GM04504 (cell line): ENCODE measurements at places on chromosomes 2 and 18.

GRCh38 chr2:61770746-61771145 is 83.1 kb downstream of the FAM161A start:
- DNase-seq: no peak

DNA sequence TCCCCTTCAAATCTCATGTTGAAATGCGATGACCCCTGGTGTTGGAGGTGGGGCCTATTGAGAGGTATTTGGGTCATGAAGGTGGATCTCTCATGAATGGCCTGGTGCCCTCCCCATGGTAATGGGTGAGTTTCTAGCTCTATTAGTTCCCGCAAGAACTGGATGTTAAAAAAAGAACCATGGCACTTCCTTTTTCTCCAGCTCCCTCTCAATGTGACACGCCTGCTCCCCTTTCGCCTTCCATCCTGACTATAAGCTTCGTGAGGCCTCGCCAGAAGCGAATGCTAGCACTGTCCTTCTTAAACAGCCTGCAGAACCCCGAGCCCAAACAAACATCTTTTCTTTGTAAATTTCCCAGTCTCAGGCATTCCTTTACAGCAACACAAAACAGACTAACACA is 303.2 kb upstream of the REV1 start:
- DNase-seq: no peak

DNA sequence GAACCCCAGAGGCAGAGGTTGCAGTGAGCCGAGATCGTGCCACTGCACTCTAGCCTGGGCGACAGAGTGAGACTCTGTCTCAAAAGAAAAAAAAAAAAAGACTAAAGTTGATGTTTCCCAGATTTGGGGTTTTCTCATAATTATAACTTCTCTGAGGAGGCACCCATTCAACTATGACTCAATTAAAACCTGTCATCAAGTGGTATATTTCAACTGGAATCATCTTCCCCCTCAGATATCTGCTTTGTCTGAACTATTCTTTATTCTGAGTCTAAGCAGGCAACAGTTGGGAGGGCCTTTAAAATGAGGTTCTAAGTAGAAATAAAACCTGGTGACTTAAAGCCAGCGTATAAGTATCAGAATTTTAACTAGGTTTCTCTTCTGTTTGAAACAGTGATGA is 88.5 kb downstream of the PTRHD1 start:
- no peak for DNase-seq

DNA sequence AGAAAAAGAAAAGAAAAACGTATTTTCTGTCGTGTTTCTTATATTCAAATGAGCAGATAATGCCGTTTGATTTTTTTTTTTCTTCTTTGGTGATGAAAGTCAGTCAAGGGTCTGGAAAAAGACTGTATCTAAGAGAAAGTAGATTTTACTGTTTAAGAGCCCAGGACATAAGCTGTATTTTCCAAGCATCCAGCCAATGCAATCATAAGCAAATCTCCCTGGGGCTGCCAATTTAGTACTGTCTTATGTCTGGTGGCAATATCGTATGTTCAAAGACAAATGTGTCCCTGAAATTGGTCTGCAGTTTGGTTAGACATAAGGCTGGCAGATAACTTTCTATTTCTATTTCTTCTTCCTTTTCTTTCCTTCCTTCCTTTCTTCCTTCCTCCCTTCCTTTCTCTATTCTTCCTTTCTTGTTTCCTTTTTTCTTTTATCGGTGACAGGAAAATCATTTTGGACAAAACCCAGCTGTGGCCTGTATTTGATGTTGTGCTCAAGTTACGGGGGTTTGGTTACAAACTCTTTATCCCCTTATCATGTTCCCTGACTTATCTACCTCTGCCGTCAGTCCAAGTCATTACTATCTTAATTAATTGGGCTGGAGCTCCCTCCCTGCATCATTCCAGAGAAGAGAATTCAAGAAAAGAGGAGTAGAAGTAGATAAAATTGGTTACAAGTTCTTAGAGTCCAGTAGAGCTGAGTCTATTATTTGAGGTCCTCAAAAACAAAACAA is 683.4 kb upstream of the FSHR start:
- DNase-seq: no peak

DNA sequence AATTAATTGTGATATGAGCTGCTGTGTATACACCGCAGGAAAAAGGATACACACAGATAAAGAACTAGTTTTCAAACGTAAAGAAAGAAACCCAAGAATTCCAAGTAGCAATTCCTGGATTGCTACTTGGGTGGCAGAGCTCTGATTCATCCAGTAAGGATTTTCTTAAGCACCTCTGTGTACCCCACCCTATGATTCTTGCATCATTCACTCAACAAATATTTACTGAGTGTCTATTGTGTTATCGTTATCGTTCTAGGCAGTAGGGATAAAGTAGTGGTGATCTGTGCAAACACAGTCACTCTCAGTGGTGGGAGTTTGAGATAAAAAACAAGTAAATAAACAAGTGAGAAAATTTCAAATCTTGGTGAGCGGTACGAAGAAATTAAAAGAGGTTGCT is 4.9 kb upstream of the TMEM200C start:
- no peak for DNase-seq

DNA sequence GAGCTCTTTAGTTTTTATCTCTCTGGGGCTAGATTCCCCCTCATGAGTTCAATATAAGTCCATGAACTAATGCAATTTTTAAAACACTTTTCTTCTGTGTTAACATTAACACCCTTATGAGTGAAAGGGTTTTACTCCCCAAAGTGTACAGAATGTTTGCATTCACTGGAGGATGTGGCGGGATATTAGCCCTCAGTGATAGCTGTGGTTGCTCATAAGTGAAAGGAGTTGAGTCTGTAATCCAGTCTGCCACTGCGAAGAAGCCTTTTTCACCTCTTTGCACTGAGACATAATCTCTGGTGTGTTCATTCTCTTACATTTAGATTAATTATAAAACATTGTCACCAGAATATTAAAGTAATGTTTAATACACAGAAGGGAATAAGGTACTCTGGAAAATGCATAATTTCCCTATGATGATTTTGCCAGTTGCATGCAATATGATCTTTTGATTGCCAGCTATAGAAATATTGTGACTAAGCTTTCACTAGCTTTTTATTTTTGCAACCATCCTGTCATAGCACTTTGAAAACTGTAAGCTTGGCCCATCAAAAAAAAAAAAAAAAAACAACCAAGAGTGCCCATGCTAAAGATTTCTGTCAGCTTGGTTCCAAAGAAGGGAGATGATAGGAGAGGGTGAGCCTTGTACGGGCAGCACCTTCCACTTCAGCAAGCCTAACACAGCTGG is 113.2 kb downstream of the BCL11A start:
- no peak for DNase-seq

DNA sequence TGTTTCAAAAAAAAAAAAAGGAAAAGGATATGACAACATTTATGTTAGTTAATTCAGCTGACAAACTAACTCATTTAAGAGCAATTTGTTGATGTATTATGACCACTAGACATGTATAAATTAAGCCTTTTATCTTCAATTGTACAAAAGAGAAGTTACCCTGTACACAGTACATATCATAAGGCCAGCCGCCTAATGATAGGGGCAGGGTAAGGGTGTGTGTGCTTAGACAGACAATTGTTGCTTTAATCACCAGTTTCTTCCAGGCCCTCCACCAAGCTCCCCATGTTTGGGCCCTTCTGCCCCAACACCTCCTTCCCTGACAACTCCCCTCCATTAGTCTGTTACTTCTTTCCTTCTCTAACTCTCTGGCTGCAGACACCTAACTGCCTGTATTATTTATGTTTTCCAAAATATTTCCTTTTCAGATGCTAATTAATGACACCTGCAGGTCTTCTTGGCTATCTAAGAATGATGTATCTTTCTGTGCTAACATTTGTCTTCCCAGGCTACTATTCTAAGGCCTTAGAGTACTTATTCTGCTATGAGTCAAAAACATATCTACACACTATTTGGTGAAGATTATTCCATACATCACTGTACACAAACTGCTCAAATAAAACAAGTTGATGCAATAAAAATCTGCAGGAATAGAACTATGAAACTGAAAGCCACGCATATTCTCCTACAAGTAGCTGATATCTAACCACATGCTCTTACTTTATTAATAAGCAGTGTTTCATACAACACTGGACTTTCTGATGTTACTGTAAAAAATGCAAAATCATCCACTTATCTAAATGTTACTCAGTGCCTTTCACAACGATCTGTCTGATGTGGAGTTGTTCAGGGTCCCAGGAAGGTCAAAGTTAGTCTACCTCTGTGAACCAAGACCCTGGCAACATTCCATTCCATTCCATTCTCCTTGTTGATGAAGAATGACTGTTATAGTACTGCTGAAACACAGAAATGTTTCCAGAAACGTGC is 26.4 kb downstream of the TMEM131 start:
- no peak for DNase-seq

GRCh38 chr2:128577141-128577930 is 258.7 kb upstream of the HS6ST1 start:
- DNase-seq: no peak

DNA sequence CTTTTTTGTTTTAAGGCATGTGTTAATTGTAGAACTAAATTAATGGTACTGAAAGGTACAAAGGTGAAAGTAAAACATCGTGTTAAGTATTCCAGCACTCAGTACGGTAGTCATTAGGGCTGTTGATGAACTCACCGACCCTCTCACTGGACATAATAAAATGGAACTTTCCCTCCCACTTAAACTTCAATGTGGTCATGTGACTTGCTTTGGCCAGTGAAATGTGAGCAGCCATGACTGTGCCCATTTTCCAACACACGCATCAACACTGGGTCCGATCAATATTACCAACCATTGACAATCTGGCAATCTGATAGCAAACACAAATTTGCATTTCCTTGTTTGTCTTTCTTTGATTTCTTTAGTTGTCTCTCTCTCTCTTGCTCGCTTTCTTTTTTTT is 125.1 kb downstream of the SPP2 start:
- DNase-seq: no peak
